ENCODE measurements at places on chromosomes 7 and 10.

DNA sequence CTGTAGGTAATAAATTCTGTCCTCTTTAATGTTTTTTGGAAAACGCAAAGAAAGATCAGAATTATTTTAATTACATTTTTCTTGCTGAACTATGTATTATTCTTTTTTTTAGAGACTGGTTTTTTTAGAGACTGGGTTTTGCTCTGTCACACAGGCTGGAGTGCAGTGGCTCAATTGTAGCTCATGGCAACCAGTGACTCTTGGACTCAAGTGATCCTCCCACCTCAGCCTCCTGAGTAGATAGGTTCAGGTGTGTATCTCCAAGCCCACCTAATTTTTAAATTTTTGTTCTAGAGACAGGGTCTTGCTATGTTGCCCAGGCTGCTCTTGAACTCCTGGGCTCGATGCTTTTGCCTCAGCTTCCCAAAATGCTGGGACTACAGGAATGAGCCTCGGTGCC is 5.3 kb upstream of the DENND10 start:
- no peak for DNase-seq

- no peak for DNase-seq
These were observed 72.9 kb upstream of the TNS3 start for GRCh38 chr7:47654672-47655298.

DNA sequence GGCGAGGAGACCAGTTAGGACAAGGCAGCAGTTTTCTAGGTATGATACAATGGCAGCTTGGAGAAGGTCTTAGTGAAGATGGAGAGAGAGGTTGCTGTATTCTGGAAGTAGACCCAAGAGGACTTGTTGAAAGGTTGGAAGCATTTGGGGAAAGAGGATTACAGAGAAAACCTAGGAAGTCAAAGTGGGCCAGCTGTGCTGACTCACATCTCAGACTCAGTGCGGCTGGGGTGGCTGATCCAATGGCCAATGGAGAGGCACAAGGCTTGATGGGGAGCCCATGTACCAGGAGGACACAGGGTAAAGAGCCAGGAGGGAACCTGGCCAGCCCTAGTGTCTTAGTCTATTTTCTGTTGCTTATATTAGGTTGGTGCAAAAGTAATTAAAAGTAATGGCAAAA is 194.5 kb upstream of the GALNT17 start:
- no peak for DNase-seq

- DNase-seq = no peak
These were observed 24.0 kb downstream of the SRPK2 start for GRCh38 chr7:105364684-105365083.

DNA sequence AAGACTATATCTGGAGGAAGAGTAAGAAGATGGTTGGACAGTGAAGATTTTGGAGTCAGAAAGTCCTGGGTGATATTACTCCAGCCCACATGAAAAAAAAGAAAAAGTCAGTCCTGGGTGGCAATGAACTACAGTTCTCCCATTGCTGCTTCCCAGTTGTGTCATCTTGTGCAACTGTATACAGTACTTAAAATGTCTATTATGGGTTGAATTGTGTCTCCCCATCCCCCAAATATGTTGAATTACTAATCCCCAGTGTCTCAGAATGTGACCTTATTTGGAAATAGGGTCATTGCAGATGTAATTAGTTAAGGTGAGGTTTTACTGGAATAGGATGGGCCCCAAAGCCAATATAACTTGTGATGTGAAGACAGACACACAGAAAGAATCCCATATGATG is 15.6 kb downstream of the SEC23IP start:
- no peak for DNase-seq

DNA sequence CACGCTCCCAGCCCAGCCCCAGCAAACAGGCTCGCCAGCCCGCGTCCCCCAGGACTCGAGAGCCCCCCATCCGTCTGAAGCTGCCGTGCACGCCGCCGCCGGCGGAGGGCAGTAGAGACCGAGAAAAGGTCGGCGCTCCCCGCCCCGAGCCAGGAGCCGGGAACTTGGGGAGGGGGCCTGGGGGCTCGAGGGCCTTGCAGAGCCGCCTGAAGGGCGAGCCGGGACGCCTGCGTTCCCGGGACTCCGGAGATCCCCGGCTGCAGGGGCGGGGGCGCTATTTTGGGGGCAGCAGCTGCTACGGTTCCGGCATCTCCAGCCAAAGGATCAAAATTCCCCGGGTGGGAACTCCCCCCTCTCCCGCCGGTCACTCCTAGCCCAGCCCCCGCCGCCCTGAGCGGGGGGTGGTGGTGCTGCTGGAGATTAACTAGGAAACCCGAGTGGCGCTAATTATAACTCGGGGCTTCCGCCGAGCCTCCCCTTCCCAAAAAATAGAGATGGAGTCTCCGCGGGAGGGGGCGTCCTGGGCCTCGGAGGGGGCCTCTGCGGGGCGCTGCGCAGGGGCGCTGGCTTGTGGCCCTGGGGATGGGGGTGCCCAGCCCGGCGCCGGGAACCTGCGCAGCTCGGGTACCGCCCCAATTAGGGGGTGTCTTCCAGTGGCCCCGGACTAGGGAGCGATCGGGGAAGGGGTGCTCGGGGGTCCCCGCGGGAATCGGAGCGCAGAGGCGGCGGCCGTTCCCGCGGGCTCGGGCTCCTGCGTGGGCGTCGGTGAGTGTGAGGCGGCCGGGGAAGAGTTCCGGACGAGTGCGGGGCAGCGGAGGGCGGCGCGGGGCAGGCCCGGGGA is 608 bp downstream of the ACHE start:
- DNase-seq = no peak

DNA sequence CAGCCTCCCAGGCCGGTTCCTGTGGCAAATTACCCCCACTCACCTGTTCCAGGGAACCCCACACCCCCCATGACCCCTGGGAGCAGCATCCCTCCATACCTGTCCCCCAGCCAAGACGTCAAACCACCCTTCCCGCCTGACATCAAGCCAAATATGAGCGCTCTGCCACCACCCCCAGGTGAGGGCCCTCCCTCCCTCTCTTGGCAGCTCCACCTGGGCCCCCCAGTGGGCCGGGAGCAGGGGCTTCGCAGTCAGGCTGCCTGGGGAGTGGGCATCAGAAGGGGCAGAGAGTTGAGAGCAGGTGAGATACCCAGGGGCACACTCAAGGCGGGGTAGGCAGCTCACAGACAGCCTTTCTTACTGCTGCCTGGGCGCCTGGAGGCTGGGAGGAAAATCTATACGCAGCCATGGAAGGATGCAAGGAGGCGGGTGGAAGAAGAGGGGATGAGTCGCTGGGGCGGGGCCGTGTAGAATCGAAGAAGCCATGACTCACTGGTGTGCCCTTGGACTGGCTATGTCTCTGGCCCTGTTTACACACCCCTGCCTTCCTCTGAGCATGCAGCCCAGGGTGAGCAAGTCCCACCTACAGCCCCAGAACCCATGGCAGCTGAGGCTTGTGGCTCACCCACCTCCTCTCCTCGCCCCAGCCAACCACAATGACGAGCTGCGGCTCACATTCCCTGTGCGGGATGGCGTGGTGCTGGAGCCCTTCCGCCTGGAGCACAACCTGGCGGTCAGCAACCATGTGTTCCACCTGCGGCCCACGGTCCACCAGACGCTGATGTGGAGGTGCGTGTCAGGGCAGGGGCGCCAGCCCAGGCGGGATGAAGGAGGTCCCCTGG is 48.6 kb upstream of the PPIF start:
- no peak for DNase-seq

- DNase-seq = no peak
These were observed 38.9 kb upstream of the ANKRD1 start for GRCh38 chr10:90959826-90960225.

- DNase-seq = no peak
These were observed 327.7 kb upstream of the KMT2E start for GRCh38 chr7:104686286-104686685.

- peak; percentile 52 for DNase-seq
These were observed 13.4 kb downstream of the PRKAG2 start for GRCh38 chr7:151863386-151864079.

Measured in HuH-7.5 (cell line).